Stimulated activated CD8-positive, alpha-beta memory T cell treated with anti-CD3 and anti-CD28 coated beads, Interleukin-15, amount 100 ng/mL, for 48 hours (primary cell): ENCODE measurements at places on chromosomes 6 and 20.

GRCh38 chr6:13336553-13336952, 8.2 kb upstream of the TBC1D7 start:
- no peak for DNase-seq

DNA sequence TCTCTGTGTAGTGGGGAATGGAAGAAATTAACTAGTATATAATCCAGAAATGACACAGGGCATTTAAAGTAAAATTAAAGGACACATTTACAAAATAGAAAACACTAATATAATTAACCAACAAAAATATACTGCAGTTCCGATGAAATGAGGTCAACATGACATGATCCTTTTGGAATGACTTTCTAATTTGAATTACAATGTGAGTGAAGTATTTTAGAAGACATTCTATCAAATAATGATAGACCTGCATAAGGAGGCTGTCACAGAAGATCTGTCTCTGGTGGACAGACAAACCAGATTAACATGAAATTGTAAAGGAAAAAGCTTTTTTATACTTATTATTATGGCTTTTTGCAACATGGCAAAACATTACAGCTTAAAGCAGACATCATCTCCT, 100.6 kb upstream of the FAM184A start:
- no peak for DNase-seq

DNA sequence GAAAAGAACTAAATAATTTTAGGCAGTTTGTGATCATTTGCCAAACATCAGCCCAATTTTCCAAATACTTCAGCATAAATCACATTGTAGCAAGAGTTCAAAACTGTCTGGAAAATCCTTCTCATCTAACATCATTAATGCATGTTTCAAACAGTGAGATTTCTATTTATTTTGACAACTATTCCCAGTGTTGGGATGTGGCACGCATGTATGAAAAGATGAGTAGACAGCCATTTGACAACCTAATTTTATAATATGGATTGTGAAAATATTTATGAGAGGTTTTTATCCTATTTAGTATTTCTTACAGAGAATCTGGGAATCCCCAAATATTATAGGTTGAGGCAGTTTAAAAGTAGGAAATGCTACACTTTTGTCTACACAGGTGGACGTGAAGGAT, 357.6 kb upstream of the ARID1B start:
- DNase-seq = no peak

GRCh38 chr20:10366898-10367692, 66.9 kb downstream of the MKKS start:
- DNase-seq = no peak

- DNase-seq = no peak
Measured at GRCh38 chr20:56322681-56323080, 36.1 kb upstream of the FAM210B start.

- DNase-seq = no peak
Measured at GRCh38 chr20:57610261-57610952, 9.8 kb downstream of the ZBP1 start.

DNA sequence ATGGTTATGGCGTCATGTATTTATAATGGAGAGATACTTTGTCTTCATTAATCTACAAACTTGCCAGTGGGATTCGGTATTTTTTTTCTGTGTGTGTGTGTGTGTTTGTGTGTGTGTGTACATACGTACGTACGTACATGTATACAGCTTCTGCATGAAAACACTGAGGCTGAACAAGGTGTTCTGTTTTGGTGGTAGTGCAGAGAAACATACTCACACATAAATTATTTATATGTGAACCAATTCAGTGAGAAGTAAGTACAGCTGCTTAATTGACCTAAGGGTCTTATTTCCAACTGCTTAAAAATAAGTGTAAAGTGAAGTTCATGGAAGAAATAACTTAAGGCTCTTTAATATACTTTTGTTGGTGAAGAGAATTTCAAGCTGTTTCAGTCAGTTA, 234.2 kb downstream of the BCKDHB start:
- no peak for DNase-seq

DNA sequence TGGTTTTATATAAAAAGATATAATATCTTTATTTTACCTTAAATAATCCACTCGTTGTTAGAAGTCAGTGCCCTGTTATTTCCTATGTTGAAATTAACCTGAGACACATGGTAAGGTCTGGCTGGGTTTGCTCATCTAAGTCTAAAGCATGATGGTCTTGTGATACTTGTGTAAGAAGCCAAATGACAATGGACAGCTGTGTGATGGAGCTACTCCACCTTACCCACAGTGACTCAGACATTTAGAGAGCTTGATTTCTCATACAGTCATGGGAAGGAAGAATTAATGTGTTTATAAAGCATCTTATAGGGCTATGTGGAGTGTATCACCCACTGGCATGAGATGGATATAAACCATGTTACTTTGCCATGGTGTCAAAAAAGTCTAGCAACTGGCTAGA, 11.7 kb downstream of the CTCFL start:
- no peak for DNase-seq
